ENCODE measurements at places on chromosomes 2 and 18. TPM values are rescaled to one million over a fixed set of nuclear protein-coding genes. Genes with fewer than 3 reads are reported as not detected.

CD8B2 gene
- total RNA-seq: not detected

EMILIN2 gene
- total RNA-seq: 7.5 TPM

DNA sequence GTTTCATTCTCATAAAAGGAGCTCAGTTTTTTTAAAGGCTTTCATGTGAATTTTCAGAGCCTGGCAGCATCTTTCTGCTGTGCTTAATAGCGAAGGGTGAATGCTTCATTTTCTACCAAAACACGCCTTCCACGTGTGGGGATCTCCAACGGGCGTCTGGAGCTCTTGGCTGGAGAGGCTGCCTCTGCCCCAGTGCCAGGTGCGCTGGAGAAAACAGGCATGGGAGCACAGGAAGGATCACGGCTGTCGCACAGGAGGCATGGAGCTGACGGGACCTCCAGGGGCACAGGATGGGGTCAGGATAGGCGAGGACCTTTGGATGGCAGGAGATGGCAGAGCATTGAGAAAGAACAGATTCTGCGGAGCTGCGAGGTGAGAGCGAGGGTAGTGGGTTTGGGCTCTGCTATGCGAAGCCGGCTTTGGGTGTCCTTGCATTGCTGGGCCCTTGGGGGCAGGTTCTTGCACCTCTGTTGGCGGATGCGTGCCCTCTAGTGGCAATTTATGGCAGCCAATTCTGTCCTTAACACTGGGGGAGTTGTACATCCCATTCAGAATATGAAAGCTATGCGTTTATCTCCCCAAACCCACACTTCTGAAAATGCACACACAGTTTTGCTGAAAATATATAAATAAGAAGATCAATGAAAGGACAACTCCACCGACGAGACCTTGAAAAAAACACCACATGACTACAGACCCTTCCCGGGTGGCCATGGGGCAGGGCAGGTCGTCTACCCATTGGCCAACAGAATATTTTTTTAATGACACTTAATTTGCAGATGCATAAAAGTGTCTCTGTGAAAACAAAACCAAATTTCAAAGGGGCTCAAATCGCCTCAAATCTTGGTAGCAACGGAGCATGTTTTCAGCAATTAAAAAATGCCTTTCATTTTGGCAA is 90.4 kb upstream of the SLC35G4 start:
- DNase-seq: peak; percentile 38

- no peak for DNase-seq
These were observed 380.4 kb downstream of the TNS1 start for GRCh38 chr2:217622205-217623060.

ALMS1 gene
- total RNA-seq: 45.6 TPM

GRCh38 chr2:45889620-45890370 is 238.3 kb downstream of the PRKCE start:
- no peak for DNase-seq

DNA sequence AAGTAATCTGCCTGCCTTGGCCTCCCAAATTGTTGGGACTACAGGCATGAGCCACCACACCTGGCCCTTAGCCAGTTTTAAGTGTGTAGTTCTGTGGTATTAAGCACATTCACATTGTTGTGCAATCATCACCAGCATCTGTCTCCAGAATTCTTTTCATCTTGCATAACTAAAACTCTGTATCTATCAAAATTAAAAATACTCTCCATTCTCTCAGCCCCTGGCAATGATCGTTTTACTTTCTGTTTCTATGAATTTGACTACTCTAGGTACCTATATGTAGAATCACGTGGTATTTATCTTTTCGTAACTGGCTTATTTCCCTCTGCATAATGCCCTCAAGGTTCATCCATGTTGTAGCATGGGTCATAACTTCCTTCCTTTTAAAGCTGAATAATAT is 45.5 kb upstream of the CAVIN2 start:
- DNase-seq: no peak

DNA sequence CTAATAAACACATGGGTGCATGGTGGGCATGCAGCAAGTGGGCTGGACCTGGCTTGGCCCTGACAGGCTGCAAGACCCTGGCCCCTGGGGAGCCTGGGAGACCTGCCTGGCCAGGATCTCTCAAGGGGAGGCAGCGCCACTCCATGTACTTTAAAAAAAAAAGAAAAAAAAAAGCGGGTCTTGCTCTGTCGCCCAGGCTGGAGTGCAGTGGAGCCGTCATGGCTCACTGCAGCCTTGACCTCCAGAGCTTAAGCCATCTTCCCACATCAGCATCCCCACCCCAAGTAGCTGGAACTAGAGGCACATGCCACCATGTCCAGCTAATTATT is 29.5 kb upstream of the SEMA4C start:
- DNase-seq: no peak

- DNase-seq: no peak
These were observed 690.0 kb upstream of the PIK3C3 start for GRCh38 chr18:41265047-41265446.
